ENCODE measurements at places on chromosomes 5 and 9.

GRCh38 chr9:5947912-5948311 is 57.2 kb downstream of the MLANA start:
- DNase-seq, result no peak

GRCh38 chr9:88818495-88819201 is 172.6 kb upstream of the S1PR3 start:
- no peak for DNase-seq

DNA sequence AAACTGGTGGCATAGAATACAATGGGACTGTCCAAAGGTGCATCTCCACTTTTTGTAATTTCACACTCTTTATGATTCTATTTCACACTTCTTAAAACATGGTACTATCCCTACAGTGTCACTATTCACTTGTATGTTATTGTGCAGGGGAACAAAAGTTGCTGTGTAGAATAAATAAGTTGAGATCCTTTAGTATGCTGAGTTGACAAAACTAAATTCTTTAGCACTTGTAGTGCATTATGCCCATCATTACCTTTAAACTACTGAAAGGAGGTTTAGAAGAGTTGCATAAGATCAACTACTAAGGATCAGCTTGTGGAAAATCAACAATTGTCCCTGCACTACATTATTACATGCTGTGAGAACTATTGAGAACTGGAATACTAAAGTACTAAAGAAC is 1380.9 kb downstream of the PTPRD start:
- no peak for DNase-seq

- no peak for DNase-seq
Measured at GRCh38 chr5:147417135-147417813, 92.6 kb downstream of the DPYSL3 start.

- DNase-seq, result no peak
Measured at GRCh38 chr9:110214586-110215355, 6.8 kb upstream of the C9orf152 start.

DNA sequence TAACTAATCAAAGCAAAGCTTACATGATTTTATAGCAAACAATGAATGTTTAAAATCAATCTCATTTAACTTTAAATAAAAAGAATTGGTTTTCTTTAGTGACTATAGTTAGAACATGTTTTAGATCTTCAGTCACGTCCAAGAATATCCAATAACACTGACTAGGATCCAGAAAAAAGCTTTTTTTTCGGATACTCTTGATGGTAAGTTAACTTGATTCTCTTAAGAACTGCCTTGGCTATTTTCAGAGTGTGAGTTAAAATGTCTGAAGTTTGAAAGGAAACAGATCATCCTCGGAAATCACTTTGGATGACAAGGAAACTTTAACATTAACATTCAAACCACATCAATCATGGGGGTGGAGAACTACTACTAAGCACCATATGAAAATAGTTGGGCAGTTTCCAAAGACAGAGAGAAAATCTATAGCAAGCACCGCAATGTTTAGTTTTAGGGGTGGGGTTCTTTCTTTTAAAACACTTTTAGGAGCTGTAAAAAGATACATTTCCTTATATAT is 83.7 kb upstream of the SLC27A6 start:
- no peak for DNase-seq

- no peak for DNase-seq
Measured at GRCh38 chr9:117757561-117758190, 53.5 kb downstream of the TLR4 start.

- DNase-seq, result peak; percentile 18
Measured at GRCh38 chr9:136667214-136667939, 4.7 kb downstream of the EGFL7 start.

DNA sequence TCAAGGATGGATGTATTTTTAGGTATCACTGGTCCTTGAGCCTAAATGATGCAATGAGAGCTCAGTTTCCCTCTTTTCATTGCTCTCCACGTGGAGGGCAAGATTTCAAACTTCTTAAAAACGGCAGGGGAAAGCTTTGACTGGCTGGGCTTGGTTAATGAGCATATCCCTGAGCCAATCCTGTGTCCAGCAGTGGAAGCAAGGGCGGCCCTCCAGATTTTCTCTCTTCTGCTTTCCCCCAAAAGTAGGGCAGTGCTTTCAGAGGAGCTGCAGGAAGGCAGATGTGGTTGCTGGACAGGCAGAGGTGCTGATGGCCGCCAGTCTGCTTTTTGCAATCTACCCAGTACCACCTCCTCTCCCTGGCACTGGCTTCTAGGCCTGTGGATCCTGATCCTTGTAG is 30.0 kb upstream of the TBC1D2 start:
- DNase-seq, result no peak

- DNase-seq, result no peak
Measured at GRCh38 chr5:139924294-139925215, 118.5 kb downstream of the NRG2 start.

GRCh38 chr9:80507611-80508010 is 935.8 kb downstream of the TLE4 start:
- DNase-seq, result no peak

DNA sequence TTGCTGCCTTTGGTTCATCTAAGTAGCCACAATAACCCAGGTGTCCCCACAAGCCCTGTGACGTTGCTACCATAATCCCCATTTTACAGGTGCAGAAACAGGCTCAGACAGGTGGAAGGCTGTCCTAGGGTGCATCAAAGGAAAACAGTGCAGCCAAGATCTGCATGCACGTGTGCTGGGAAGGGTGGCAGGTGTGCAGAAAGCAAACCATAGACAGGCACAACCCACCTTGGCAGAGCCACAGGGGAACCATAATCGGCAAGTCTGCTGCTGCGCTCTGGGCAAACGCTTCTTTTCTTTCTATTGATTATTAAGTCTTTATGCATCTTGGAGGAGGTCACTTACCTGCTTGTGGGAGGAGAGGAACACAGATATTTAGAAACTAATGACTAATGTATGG is 7.1 kb downstream of the NSG2 start:
- no peak for DNase-seq

DNA sequence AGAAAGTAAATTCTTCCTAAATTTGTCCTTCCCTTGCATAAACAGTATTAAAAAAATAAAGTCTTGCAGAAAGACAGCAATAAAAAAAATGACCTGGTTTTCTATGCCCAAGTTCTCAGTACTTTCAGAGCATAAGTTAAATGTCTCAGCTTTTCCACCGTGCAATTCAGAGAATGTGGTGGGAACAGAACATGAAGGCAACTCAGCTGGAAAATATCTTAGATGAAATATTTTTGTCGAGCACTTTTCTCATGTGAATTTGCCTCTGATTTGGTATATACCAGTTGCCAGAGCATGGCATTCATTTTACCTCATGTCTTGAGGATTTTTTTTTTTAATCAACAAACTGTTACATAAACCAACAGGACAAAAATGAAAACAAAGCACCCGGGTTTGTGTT is 176.1 kb downstream of the CETN3 start:
- DNase-seq, result no peak

DNA sequence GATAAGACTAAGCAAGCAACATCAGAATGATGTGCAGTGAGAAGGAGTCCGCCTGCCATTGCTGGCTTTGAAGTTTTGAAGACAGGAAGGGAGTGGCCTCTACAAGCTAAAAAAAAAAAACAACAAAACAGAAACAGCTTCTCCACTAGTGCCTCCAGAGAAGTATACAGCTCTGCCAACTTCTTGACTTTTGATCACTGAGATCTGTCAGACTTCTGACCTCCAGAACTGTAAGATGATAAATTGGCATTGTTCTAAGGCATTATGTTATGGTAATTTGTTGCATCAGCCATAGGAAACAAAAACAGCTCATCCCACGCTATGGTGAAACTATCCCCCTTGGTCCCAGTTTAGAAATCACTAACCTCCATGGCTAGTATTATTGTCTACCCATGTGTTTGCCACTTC is 131.0 kb upstream of the VCAN start:
- DNase-seq, result no peak

DNA sequence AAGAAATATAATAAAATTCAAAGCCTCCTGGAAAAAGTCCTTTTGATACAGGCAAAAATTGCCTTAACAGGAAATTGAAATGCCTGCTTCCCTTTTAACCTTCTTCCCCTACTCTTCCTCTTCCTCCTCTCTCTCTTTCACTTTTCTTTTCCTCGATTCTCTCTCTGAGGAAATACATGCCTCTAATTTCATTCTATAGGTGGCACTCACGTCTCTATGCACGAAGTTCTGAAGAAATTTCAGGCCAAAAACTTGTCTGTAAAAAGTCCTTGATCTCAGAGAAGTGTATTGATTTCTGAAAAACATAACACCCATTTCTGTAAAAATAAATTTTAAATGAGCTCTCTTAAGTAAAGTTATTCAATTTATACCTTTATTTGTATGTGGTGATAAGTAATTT is 371.7 kb upstream of the IRX4 start:
- DNase-seq, result no peak

DNA sequence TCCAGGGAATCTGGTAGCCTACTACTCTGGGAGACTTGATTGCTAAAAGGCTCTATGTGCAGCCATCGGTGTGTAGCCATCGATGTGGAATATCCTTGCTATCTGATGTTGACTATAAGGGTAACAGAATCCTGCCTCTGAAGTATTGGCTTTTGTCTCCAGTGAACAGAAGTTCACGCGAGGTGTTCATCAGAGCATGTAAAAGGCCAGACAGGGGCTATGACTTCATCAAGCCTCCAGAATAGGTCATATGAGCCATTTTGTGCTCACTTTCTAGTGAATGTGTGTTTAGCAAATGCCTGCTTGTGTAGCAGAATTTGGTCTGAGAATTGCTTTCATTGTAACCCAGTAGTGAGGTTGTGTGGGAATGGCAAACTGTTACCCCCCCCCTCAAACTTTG is 66.8 kb upstream of the RAD23B start:
- no peak for DNase-seq

DNA sequence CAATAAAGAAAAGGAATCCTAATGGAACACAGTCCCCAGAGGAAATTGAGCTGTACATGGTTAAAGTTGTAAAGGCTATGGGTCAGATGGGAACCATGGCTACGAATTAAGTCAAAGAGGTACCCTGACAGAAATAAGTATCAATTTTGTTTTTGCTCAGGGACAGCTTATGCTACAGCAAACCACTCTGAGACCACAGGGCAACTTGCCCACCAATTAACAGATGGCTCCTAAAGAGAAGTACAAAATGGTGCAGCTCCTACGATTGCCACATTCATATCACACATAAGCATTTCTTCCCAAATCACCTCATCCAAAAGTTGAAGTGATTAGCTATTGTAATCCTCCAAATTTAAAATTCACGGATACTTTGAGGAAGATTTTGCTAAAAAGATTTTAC is 83.0 kb downstream of the ELAVL2 start:
- no peak for DNase-seq

- DNase-seq, result no peak
Measured at GRCh38 chr5:62969409-62970120, 390.9 kb downstream of the LRRC70 start.

GRCh38 chr9:96484521-96484931 is 34.6 kb downstream of the HABP4 start:
- DNase-seq, result no peak

GRCh38 chr9:83432877-83433550 is 105.2 kb downstream of the FRMD3 start:
- no peak for DNase-seq

- peak; percentile 9 for DNase-seq
Measured at GRCh38 chr9:121622387-121623203, 28.8 kb upstream of the DAB2IP start.

- DNase-seq, result no peak
Measured at GRCh38 chr5:158456756-158457155, 597.8 kb upstream of the CLINT1 start.

- no peak for DNase-seq
Measured at GRCh38 chr9:128415281-128415680, 5.4 kb upstream of the CERCAM start.

- no peak for DNase-seq
Measured at GRCh38 chr5:174464504-174465165, 259.7 kb upstream of the MSX2 start.

GRCh38 chr9:80366626-80367025 is 794.9 kb downstream of the TLE4 start:
- no peak for DNase-seq

DNA sequence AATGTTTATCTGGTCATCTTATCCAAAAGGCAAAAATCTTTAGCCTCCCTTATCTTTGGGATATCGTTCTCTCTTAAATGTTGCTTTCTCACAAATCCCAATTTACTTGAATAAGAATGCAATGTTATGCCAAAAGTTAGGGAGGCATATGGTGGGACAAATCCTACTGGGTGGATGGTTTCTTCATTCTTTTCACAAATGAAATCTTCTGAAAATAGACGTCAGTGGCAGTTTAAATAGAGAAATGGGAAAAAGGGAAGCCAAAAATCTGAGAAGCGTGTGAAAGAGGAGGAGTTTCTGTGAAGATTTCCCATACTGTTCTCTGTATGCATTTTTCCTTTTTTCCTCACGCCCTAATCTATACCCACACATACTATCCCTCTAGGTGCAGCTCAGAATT is 2.5 kb upstream of the PCDHAC1 start:
- DNase-seq, result no peak

- no peak for DNase-seq
Measured at GRCh38 chr9:111622626-111623025, 8.5 kb upstream of the DNAJC25 start.

DNA sequence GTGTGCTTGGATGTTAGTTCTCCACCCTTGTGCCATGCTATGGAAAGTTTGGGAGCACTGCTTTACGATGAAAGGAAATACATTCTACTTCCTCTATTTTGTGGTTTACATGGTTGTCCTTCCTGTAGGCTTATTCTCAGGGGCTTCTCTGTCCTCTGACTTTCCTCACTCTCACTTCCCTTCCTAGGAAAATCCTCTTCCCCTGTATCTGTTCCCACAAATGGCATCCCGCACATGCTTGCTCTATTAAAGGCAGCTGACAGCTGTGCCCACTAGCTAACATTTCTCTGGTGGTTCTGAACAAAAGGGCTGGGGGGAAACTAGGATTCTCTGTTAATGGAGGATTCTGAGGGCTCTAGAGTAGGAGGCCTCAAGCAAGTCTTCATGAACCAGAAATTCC is 52.4 kb downstream of the FAM170A start:
- DNase-seq, result no peak

DNA sequence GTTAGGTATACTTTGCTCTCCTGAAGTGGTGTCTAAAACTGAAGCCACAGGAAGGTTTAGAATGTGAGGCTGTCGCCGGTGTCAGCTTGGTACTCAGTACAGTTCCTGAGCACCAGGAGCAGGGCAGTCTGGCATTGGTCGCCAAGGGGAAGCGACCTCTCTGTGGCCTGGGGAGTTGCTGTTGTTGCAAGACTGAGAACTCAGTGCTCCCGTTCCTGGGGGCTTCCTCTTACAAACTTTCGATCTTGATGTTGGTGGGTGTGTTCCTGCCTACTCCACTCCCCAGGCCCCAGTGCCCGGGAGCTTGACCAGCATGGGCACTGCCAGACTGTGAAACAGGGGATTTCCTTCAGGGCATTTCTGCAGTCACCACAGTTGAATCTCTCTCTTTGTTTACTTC is 52.4 kb upstream of the PPARGC1B start:
- DNase-seq, result no peak

DNA sequence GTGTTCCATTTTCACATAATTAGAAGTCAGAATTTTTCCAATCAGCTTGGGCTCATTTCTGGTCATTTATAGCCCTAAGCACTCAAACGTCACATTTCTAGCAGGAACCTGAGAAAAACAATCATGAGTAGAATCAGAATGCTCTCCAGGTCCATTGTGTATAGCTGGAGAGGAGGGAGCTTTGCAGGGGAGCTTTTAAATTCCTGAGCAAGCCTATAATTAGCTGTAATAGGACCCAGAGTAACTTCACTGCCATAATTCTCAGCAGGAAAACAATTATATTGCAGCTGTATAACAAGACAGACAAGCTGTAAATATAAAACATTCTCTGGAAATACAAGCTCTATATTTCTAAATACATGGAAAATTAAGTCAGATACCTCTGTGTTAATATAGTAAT is 637.6 kb upstream of the SGCD start:
- peak; percentile 59 for DNase-seq

GRCh38 chr5:68290260-68290674 is 74.7 kb downstream of the PIK3R1 start:
- DNase-seq, result peak; percentile 70

Measured in NCI-H82 (cell line).